ENCODE measurements at places on chromosomes 11 and 22. TPM values are rescaled to one million over a fixed set of nuclear protein-coding genes. Genes with fewer than 3 reads are reported as not detected.

NPAS4 gene
- not detected for total RNA-seq

RIBC2 gene
- total RNA-seq = not detected

OR51B5 gene
- not detected for total RNA-seq

DNA sequence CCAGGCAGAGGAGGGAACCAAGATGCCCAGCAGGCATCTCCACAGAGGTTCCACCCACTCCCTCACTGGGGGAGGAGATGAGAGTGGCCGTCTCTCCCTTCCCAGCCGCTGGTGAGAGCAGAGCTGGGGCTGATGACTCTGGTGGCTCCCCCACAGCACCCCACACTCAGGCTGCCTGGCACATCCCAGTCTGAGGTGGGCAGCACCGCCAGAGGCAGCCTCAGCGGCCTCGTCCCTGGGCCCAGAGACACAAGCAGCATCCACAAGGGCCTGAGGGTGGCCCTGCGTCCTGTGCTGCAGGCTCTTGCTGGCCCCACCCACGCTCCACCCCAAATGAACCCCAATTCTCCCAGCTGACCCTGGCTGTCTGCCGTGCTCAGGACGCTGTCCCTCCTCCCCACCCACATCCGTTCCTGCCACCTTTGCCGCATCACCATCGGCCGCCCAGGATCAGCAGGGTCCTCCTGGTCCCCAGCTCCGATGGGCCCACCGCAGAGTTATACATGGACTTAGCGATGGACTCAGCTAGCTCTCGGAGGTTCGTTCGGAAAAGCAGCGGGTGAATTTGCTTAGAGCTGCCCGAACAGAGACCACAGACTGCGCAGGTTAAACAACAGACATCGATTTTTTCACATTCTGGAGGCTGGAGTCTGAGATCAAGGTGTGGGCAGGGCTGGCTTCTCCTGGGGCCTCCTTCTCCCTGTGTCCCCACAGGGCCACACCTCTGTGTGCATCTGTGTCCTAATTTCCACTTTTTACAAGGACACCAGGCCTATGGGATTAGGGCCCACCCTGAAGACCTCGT is 20.2 kb upstream of the CTSD start:
- no peak for DNase-seq

DNA sequence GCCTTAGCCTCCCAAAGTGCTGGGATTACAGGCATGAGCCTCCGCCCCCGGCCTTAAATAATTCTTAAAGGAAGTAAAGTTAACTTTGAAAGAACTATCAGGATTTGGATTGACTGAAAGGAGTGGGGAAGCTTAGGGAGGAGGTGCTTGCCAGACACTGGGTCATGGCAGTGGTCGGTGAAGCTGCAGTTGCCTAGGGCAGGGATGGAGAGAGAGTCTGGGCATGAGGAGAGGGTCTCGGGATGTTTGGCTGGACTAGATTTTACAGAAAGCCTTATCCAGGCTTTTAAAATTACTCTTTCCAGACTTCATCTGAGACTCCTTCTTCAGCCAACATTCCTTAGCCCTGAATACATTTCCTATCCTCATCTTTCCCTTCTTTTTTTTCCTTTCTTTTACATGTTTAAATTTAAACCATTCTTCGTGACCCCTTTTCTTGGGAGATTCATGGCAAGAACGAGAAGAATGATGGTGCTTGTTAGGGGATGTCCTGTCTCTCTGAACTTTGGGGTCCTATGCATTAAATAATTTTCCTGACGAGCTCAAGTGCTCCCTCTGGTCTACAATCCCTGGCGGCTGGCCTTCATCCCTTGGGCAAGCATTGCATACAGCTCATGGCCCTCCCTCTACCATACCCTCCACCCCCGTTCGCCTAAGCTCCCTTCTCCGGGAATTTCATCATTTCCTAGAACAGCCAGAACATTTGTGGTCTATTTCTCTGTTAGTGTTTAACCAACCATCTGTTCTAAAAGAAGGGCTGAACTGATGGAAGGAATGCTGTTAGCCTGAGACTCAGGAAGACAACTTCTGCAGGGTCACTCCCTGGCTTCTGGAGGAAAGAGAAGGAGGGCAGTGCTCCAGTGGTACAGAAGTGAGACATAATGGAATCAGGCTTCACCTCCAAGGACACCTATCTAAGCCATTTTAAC is at the start of gene NNMT:
TSS of gene NNMT (plus strand) at position 724 of the 929 bp plus-strand sequence. CDS start at position 882, 158 bp downstream.
- DNase-seq = peak; percentile 87

DNA sequence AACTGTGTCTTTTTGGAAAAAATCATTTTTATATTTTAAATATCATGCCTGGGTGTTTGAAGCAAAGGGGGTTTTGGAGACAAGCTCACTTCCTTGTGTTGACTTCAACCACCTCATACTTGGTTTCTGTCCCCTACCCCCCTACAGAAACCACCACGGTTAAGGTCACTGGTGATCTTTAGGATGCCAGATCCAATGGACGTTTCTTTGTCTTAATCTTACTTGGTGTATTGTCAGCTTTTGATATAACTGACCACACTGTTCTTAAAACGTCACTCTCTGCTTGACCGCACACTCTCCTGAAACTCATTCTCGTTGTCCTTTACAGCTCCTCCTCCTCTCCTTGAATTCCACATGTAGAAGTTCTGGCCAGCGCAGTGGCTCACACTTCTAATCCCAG is 34.8 kb upstream of the SWAP70 start:
- DNase-seq = no peak

DNA sequence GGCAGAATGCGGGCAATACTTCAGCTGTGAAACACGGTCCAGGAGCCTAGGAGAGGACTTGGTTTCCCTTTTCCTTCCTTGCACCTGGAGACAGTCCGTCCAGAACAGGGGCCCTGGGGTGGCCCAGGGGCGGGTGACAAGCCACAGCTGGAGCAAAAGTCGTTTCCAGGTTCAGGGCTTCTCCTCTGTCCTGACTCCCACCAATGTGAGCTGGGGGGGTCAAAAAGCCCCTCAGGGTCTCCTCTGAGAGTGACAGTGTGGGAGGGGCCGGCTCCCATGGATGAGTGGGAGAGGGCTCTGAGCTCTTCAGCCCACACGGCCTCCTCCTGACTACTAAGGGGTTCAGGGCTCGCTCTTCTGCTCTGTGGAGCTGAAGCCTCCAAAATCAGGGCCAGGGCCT is 20.1 kb upstream of the ARFGAP3 start:
- DNase-seq = no peak

DNA sequence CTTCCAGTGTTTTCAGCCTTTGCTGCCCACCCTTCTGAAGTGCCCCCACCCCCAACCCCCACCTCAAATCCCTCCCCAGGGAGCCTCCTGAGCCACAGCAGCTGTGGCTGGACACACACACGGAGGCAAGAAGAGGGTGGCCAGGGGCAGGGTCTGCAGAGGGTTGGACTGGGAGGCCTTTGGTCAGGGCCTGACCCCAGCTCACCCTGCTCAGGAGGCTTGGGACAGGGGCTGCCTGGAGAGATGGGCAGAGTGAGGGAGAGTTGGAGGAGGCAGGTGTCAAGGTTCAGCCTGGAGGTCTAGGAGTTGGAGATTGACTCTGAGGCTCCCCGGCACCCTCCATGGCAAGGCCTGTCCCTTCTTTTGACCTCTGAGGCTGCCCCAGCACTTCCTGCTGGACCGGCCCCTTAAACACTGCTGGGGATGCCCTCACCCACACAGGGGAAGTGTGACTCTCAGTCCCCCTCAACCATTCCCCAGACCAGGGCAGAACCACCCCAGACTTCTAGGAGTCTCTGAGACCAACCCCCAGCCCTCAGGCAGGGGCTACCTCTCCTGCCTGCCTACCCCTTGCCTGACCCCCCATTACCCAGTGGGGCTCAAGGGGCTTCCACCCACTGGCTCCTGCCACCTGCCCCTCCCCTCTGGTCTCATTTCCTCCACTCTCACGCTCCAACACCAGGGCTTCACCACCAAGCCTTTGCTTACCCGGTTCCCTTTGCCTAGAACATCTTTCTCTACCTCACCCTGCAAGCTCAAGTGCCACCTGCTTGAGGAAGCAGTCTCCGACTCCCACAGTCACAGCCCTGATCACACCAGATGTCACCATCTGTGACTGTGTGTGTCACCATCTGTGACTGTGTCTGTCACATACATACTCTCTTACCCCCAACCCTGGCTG is 8.6 kb downstream of the ARAP1 start:
- DNase-seq = peak; percentile 44

DNA sequence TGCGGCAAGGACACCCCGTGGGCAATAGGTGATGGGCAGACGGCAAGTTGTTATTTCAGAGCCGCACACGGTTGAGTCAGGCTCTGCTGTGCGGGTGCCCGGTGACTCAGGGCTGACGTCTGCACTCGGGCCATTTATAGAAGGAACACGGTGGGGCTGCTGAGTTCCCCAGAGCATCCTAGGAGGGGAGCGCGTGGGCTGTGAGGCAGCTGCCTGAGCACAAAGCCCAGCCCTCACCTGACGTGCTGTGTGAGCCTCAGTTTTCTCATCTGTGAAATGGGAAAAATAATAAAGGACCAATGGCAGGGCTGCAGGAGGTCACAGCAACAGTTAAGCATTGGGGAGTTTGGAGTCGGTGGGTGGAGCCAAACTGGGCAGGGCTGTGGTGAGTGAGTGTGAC is 11.3 kb upstream of the RHOD start:
- peak; percentile 82 for DNase-seq

DNA sequence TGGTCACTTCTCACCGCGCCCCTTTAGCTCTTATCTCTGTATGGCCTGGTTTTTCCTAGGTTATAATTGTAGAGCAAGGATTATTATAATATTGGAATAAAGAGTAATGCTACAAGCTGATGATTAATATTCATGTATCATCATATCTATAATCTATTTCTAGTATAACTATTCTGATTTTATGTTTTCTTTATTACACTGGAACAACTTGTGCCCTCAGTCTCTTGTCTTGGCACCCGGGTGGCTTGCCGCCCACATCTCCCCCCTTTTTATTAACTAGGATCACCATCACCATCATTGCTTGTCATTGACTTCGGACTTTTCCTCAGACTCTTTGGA is 11.0 kb downstream of the OR52K1 start:
- DNase-seq = no peak

GRCh38 chr11:94968334-94968958 is 4.9 kb downstream of the CWC15 start:
- no peak for DNase-seq

Measured in psoas muscle (tissue), 8 donors.